CD4-positive, alpha-beta T cell treated with Interleukin-15 for 1 hour (primary cell): ENCODE measurements at places on chromosomes 12 and 14.

- DNase-seq, result no peak
Observed at GRCh38 chr14:61753631-61754030, 8.6 kb upstream of the SNAPC1 start.

DNA sequence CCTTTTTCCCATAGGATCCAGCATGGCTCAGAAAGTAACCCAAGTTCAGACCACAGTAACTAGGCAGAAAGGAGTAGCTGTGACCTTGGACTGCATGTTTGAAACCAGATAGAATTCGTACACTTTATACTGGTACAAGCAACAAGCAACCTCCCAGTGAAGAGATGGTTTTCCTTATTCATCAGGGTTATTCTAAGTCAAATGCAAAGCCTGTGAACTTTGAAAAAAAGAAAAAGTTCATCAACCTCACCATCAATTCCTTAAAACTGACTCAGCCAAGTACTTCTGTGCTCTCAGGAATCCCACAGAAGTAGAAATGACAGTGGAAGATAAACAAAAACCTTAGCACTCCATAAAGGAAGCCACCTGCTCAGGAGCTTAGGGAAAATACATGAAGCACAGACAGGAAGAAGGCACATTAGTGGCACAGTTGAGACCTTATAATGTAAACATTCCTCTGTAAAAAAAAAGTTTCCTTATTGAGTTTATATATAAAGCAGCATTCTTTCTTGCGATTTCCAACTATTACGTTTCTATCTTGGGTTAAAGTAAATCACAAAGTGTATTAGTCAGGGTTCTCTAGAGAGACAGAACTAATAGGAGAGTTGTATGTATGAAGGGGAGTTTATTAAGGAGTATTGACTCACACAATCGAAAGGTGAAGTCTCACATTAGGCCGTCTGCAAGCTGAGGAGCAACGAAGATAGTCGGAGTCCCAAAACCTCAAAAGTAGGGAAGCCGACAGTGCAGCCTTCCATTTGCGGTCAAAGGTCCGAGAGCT, 398.4 kb downstream of the DAD1 start:
- DNase-seq, result no peak

DNA sequence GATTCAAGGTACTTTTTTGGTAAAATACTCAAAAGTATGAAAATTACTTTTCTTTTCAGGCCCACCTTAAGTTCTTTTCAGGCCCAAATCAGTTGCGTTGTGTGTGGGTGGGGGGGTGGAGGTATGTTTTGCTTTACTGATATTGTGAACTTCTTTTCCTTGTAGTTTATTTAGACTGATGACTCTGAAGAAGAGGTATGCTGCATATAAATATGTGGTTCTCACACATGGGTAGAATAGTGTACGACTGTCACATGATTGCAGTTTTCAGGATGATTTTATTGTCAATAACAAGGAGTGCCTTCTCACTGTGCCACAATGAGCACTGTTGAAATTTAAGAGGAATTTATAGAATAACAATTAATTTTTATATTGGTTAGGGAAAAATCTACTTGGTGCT, 166.6 kb upstream of the ATP2B1 start:
- no peak for DNase-seq

DNA sequence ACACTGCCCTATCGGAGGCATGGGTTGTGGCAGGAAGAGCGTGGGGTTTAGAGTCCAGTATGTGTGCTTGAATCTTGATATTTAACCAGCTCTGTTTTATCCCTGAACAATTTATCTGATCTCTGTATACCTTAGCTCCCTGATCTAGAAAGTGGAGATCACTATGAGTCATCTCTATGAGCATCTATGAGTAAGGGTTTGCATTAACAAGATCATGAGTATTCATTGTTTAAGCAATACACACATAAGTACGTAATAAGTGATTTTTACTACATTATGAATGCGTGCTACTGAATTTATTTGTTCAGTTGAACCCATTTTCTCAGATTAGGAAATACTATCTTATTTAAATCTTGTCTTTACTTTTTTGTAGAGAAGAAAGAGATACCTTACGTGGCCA, 49.4 kb downstream of the GPATCH2L start:
- no peak for DNase-seq

GRCh38 chr12:19402743-19403431, 36.4 kb upstream of the AEBP2 start:
- no peak for DNase-seq
